ENCODE measurements at places on chromosomes 5 and 9.

DNA sequence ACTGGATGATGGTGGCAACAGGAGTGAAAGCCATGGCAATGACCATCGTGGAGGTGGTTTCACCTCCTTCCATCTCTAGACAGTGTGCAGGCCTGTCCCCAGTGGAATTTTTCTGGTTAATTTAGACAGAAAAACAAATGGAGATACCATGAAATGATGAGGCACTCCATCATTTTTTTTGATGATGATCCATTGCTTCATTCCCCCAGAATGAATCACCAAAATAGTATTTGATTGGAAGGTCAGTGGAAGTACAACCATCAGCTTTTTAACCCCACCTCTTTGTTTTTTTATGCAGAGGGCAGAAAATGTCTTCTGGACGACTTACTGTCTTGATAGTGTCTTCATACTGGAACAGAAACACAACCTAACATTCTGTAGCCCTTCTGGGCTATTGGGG is 42.6 kb upstream of the ADRA1B start:
- DNase-seq: no peak

- no peak for DNase-seq
Measured at GRCh38 chr9:84357275-84357674, 16.7 kb upstream of the SLC28A3 start.

- DNase-seq: no peak
Measured at GRCh38 chr5:131396015-131396414, 132.2 kb downstream of the CDC42SE2 start.

- DNase-seq: peak; percentile 69
Measured at GRCh38 chr9:69028754-69029153, 6.8 kb upstream of the FXN start.

GRCh38 chr5:107894361-107894760 is 223.6 kb upstream of the EFNA5 start:
- DNase-seq: no peak
